Activated T-cell treated with anti-CD3 and anti-CD28 coated beads, Interleukin-2, amount 50 U/mL, for 1 hour (primary cell): ENCODE measurements at places on chromosomes 3 and 15.
A peak's percentile ranks its signal among the peaks of the same experiment; 100 is the strongest.

DNA sequence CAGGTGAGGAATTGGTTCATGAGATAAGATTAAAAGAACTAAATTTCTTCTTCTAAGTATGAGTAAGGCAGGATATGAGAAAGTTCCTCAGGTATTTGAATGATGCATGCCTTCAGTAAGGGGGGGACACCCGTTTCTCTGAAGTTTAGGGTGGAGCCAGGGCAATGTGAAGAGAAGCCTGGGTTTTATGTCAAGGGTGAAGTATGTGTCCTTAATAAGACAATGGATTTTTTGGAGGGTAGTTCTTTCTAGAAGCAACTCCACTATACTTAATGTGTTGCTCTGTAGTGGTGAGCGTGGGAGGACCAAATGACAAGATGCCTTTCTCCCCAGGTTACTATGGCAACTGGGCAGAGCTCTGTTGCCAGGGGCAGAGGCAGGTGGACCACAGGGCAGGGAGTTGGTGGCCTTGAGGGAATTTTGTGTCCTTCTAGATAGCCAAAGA is 44.0 kb downstream of the PHLDB2 start:
- no peak for DNase-seq

DNA sequence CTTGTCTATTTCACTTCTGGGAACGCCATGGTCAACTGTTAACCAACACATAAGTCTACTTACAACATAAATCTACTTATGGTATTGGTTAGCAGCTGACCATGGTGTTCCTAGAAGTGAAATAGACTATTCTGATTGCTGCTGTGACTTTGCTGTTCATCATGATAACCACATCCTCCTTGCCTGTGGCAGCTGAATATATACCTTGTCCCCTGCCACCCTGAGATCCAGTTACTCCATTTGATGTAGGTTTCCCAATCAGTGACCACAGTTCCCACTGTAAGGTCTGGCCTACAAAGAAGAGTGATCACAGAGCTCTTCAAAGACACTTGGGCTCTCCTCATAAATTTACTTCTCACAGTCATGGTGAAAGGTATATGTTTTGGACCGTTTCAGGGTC is 66.8 kb upstream of the ALDH1A3 start:
- DNase-seq: no peak

- no peak for DNase-seq
Measured at GRCh38 chr15:81006124-81006523, 5.4 kb downstream of the TLNRD1 start.

DNA sequence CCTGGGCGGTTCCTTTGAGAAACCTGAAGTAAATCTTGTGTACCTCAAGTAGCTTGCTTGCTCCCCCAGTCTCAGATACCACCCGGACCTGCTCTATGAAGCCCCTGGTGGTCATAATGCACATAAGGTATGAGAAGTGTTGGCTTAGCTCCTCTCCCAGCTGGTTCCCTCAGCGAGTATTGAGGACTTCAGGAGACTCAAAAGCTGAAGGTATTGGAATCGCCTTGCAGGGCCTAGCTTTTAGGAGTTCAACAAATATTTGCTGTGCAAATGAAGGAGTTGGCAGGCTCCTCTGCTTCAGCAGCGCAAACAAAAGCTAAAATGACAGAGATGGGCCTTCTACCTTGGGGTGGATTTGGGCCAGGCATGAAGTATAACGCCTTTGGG is 1.7 kb downstream of the CMTM8 start:
- peak; percentile 46 for DNase-seq

- no peak for DNase-seq
Measured at GRCh38 chr3:127867986-127868385, 45.7 kb upstream of the MGLL start.

DNA sequence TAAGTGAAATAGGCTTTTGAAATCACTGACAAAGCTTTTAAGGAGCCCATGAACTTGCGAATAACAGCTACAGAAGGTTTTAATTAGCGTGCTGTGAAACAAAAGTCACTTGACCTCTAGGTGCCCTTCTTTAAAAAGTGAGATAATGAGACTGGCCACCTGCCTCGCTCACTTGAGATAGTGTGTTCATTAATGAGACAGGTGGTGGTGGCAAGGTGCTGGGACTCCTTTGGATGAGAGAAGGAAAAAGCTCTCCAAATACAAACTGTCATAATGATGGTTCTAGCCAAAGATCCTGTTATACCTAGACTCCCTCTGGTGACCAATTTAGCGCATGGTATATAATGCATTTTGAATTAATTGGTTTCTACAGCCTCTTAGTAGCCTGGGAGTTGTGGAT is 22.7 kb upstream of the IREB2 start:
- DNase-seq: no peak

DNA sequence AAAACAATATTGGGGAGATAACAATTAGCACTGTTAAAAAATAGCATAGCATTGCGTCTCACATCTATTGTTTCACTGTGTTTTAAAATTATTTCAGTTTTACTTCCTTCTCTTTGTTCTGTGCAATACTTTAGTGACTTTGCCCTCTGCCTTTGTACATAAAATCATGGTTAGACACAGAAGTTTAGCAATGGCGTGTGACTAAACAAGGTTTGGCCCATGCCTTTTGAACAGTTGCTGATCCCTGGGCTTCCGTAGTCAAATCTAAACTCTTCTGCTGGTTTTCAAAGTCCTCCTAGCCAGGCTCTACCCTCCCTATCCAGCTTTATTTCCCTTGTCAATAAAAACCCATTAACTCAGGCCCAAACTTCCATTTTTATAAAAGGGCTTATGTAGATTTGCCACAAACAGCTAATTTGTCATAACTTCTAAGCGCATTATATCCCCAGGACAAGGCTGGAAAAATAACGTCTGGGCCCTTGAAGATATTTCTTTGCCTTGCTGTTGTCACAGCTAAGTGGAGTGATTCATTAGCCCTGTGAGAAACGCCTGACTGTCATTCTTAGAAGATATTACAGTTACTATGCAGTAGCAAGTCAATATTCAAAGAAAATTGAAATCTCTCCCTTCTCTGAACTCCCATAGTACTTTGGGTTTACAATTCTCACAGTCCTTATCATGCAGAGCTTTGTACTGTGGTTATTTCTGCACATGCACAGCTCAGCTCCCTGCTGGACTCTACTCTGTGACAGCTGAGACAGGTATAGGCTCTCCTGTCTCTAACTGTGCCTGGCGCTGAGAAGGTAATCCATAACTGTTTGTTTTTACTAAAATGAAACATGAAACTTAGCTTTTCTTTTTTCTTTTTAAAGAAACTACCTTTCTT is 123.4 kb upstream of the SLC24A5 start:
- DNase-seq: no peak

DNA sequence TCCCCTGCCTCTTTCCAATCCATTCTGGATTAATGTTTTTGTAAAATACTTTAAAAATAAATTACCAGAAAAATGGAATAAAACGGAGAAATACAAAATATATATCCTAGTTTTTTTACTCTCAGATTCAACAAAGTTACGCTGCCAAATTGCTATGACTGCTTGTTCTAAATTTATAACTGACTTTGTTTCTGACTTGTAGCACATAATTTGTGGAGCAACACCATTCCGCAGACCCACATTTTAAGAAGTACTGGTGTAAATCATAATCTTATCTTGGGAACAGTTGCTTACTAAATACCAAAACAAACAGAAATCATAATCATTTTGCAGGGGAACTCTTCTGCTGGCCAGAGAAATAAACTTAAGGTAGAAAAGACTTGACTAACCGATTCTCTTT is 339.4 kb upstream of the CBLB start:
- no peak for DNase-seq

DNA sequence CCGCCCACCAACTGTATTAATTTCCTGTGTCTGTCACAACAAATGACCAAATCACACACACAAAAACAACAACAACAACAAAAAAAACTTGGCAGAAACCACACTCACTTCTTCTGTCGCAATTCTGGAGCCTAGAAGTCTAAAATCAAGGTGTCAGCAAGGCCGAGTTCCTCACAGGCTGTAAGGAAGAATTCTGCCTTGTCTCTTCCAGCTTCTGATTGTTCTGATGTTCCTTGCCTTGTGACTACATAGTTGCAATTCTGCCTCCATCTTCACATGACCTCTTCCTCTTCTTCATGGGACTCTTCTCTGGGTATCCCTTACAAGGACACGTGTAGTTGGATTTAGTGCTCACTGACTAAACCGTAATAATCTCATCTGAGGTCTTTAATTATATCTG is 61.4 kb downstream of the IL12A start:
- DNase-seq: no peak

- DNase-seq: no peak
Measured at GRCh38 chr3:148030975-148031374, 621.8 kb downstream of the ZIC1 start.

- no peak for DNase-seq
Measured at GRCh38 chr3:69162308-69162980, 40.0 kb upstream of the LMOD3 start.

DNA sequence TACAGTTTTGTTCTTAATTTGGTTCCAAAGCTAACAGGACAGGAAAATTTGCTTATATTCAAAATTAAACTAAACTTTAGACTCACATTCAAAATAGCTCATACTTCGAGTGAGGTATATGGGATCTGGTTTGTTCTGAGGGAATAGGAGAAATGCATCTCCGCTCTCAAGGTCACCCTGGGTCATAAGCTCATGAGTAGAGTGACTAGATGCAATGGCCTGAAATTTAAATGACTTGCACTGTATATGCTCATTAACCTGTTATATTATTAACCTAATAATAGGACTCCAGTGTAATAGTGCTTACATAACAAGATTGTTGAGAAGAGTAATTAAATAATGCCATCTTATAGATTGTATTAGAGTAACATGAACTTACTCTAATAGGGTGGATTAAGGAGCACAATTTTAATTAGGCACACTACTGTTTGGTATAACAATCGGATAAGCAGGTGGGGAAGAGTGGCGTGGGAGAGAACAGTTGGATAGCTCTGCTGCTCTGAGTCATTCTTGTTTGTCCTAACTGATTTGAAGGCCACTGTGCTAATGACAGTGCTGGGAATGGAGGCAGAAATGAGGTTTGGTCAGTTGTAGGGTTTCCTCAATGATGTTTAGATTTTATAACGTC is 5.2 kb downstream of the NKTR start:
- no peak for DNase-seq

- no peak for DNase-seq
Measured at GRCh38 chr3:141526709-141527108, 39.9 kb downstream of the RASA2 start.

DNA sequence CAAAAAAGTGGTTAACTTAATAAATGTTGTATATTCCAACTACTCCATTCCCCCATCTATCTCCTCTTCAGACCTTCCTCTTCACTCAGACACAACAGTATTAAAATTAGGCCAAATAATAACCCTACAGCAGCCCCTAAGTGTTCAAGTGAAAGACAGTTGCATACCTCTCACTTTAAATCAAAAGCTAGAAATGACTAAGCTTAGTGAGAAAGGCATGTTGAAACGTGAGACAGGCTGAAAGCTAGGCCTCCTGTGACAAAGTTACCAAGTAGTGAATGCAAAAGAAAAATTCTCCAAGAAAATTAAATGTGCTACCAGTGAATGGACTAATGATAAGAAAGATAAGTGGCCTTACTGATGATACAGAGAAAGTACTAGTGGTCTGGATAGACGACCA is 71.7 kb downstream of the ANKRD28 start:
- no peak for DNase-seq

- no peak for DNase-seq
Measured at GRCh38 chr15:70604666-70605315, 158.6 kb downstream of the UACA start.

- no peak for DNase-seq
Measured at GRCh38 chr15:78455749-78456148, 17.7 kb downstream of the IREB2 start.

GRCh38 chr3:175274056-175274455 is 414.9 kb downstream of the NAALADL2 start:
- DNase-seq: no peak

DNA sequence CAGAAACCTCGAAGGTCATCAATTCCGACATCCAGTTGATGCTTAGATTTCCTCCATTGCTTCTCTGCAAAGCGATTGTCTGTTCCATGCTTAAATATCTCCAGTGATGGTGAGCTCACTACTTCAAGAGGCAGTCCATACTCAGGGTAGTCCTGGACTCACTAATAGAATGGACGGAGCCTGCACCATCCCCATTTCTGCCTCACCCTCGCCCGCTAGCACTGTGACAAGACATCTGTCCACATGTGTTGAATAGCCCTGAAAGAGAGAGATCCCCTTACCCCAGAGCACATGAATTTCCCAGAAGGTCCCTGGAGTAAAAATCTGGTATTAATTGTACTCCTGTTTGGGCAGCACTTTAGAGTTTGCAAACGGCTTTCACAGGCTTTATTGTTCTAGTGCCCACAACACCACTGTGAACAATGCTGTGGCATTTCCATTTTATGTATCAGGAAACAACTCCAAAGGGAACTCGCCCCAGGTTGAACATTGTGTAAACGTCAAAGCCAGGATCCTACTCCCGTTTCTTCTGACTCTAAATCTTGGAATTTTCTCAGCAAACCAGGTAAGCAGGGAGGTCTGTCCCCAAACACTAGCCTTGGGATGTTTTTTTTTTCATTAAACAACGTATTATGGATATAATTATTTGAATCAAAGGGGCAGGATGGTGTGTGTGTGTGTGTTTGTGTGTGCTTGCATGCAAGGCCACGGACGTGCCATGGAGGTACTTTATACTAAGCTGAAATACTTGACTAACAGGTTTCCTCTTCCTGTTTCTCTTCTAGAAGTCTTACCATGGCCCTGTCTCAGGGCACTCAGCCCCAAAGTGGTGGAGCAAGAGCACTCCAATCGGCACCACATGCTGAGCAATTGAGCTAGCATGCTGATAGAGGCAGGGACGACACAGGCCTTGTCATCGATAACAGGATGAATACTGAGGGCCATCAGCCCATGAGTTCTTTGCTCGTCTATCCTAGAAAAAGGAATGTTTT is 198.3 kb downstream of the OPA1 start:
- no peak for DNase-seq

- DNase-seq: peak; percentile 10
Measured at GRCh38 chr3:46708401-46709156, 7.4 kb downstream of the TMIE start.

GRCh38 chr3:172280406-172281051 is 167.7 kb downstream of the GHSR start:
- DNase-seq: no peak

GRCh38 chr15:40785164-40785563 is 15.4 kb downstream of the C15orf62 start:
- DNase-seq: no peak

DNA sequence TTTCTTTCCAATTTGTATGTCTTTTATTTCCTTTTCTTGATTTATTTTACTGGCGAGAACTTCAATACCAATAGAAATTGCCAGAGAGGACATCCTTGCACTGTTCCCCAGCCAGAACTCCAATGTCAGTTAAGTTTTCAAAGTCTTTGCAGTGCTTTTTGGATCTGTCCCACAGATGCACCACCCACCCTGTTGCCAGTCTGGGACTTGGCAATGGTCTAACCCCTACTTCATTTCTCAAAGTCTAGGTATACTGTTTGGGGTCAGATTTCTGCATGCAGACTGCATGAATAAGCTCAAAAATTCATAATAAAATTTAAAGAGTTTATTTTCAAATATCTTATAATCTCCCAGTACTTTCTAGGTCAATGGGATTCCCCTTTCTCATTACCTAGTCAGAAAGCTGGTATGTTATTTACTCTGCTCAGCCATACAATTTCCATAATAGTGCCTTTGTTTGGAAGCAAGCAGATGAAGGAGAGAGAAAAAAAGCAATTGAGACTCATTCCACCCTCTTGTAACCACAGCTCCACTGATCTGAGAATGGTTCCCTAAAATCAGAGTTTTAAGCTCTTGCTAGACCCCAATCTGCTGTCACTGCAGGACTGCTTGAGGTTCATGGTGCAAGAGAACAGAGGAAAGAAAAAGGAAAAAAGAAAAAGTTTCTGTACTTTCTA is 125.9 kb upstream of the PLXND1 start:
- DNase-seq: no peak

GRCh38 chr3:98743071-98743470 is 20.1 kb upstream of the ST3GAL6 start:
- DNase-seq: no peak
